ENCODE measurements at places on chromosomes 2 and 18. TPM values are rescaled to one million over a fixed set of nuclear protein-coding genes. Genes with fewer than 3 reads are reported as not detected.

Gene CD8A
- total RNA-seq: not detected

Gene NCKAP5
- total RNA-seq: not detected

Gene FOXD4L1
- 0.14 TPM for total RNA-seq

DNA sequence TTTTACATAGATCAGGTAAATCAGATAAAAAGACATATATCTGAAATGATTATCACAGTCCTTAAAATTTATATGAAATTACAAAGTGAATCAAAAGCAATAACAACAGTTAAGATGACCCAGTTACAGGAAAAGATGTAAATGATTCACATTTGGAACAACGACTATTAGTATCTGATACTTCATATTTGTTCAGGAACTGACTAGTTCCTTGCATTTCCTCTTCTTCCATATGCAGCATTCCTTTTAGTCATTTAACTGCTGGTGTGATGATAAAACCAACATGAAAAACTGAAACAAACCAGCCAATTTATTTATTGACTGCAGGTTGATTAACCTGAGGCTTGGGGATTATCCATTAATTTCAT, 75.2 kb downstream of the RBMS1 start:
- DNase-seq: no peak
- no peak overlapping the region for H3K4me3 ChIP-seq
- H3K4me1 ChIP-seq: 0 out of 2 replicates have a peak, but pooled peaks cover 5% of the 10 kb centered on the region

- H3K4me1 ChIP-seq: peaks cover 45% of the 10 kb centered on the region
- H3K4me3 ChIP-seq: no peak overlapping the region
- no peak for DNase-seq
- H3K36me3 ChIP-seq: peaks cover 23% of the 10 kb centered on the region
- H3K27me3 ChIP-seq: no peaks in the 10 kb centered on the region
- H3K27ac ChIP-seq: no peak overlapping the region
These were observed 2.6 kb downstream of the CNPPD1 start for GRCh38 chr2:219174146-219174545.

DNA sequence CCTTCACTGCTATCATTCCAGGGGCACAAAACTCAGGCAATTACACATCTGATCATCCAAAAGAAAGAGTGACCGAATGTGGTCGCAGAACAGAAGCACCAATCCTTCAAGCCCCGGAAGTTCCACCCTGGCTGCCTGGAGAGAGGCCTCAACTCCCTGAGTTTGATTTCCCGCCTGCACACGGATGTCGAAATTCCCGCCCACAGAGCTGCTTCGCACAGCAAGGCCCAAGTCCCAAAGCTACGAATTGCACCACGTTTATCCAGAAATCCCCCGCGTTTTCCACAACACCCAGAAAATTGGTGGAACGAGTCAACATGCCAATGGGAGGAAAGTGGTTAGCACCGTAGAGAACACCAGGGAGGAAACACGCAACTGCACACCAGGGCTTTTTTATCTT, 445.4 kb downstream of the EIPR1 start:
- DNase-seq: no peak
- no peaks in the 10 kb centered on the region for H3K4me1 ChIP-seq
- no peak overlapping the region for H3K27ac ChIP-seq
- no peak overlapping the region for H3K4me3 ChIP-seq

- DNase-seq: no peak
- no peak overlapping the region for H3K27ac ChIP-seq
- peaks cover 18% of the 10 kb centered on the region for H3K27me3 ChIP-seq
- H3K4me1 ChIP-seq: peaks cover 4% of the 10 kb centered on the region
- H3K4me3 ChIP-seq: no peak overlapping the region
These were observed 2.8 kb downstream of the SIX3 start for GRCh38 chr2:44944102-44944951.

- peaks cover 45% of the 10 kb centered on the region for H3K4me1 ChIP-seq
- H3K27me3 ChIP-seq: no peaks in the 10 kb centered on the region
- no peaks in the 10 kb centered on the region for H3K36me3 ChIP-seq
- no peak overlapping the region for H3K4me3 ChIP-seq
- no peak overlapping the region for H3K27ac ChIP-seq
These were observed 239.6 kb downstream of the MREG start for GRCh38 chr2:215773728-215774127.

DNA sequence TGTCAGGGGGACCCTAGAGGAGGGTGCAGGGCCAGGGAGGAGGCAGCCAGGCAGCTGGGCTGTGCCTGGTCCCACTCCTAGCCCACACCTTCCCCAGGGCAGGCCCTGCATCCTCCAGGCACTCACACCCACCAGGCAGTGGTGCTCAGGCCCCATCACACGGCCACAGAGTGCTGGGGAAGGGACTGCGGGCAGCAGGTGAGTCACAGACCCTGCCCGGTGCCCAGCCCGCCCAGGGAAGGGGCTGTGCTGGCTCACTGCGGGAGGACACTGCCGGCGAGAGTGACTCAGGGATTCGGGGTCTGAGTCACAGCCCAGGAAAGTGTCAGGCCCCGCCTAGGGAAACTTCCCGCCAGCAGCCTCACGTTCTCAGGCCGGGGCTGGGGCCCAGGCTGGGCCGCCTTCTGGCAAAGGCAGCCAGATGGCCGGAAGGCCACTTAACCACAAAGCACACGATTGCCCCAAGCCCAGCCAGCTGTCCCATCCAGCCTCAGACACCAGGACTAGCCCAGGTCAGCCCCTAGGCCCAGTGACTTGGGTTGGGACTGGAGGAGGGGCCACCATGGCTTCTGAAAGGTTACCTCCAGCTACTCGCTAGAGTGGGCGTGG, 42.2 kb downstream of the BIN1 start:
- peak; percentile 83 for DNase-seq
- no peaks in the 10 kb centered on the region for H3K36me3 ChIP-seq
- no peak overlapping the region for H3K27ac ChIP-seq
- H3K27me3 ChIP-seq: no peaks in the 10 kb centered on the region
- H3K4me3 ChIP-seq: no peak overlapping the region
- peaks cover 22% of the 10 kb centered on the region for H3K4me1 ChIP-seq

DNA sequence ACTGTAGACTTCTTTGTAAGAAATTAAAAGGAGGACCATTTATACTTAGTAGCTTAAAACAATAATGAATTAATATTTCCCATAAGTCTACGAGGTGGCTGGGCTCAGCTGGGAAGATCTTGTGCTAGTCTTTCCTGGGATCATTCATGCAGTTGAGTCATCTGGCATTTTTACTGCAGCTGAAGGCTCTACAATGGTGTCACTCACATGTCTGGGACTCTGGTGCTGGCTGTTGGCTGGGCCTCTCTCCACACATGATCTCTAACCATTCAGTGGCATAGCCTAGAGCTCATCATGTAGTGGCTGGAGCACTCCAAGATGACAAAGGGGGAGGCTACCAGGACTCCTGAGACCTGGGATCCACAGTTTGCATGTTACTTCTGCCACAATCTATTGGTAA, 35.5 kb downstream of the CLASP1 start:
- no peaks in the 10 kb centered on the region for H3K36me3 ChIP-seq
- H3K4me3 ChIP-seq: no peak overlapping the region
- DNase-seq: no peak
- no peaks in the 10 kb centered on the region for H3K27me3 ChIP-seq
- no peak overlapping the region for H3K27ac ChIP-seq
- peaks cover 12% of the 10 kb centered on the region for H3K4me1 ChIP-seq

DNA sequence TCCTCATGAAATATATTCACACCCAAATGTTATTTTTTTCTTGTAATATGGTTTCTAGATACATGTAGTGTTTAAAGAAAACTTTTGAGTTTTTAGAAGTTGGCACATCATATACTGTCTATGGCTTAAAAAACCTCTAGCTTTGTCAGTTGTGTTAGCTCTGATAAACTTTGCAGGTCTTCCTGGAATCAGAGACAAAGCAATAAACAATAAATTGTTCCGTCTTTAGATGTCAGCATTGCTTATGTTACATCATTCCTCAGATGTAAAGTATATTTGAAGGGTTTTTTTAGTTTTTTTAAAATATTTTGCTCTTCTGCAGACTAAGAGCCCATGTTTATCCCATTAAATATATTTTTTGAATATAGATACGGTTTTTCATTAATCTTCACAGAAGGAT, 145.1 kb downstream of the GPD2 start:
- H3K27me3 ChIP-seq: no peaks in the 10 kb centered on the region
- H3K27ac ChIP-seq: no peak overlapping the region
- no peaks in the 10 kb centered on the region for H3K36me3 ChIP-seq
- DNase-seq: no peak
- no peak overlapping the region for H3K4me3 ChIP-seq

GRCh38 chr2:225510796-225511195, 111.3 kb downstream of the NYAP2 start:
- no peak for DNase-seq
- H3K36me3 ChIP-seq: no peaks in the 10 kb centered on the region
- H3K27me3 ChIP-seq: no peaks in the 10 kb centered on the region
- no peak overlapping the region for H3K4me3 ChIP-seq
- H3K27ac ChIP-seq: no peak overlapping the region
- H3K4me1 ChIP-seq: no peaks in the 10 kb centered on the region

DNA sequence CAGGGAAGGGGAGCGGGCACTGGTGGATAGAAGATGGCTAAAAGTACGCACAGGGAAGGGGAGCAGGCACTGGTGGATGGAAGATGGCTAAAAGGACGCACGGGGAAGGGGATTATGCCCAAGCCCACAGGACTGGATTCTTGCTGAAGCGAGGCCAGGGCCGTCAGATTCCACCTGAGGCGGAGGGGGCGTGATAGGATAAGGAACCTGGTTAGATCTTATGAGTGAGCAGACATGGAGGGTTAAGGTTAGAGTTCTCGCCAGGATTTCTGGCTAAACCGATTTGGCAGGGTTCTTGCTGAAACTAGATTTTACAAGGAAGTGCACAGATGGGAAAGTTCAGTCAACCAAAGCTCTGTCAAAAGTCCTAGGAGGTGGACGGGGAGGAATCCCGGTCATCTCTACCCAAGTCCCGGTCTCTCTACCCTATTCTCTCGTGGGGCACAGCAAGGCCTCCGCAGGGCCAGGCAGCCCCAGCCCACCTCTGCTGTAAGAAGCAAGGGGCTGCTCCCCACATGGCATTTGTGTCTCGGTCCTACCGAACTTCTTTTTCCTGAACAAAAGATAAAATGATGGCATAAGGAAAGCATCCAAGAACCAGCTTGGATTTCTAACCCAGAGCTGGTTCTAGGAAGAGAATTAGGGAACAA, 140.8 kb downstream of the PTGR3 start:
- H3K4me3 ChIP-seq: no peak overlapping the region
- no peak for DNase-seq
- H3K36me3 ChIP-seq: no peaks in the 10 kb centered on the region

GRCh38 chr2:26897807-26898479, 50.0 kb downstream of the DPYSL5 start:
- H3K27me3 ChIP-seq: peaks cover 38% of the 10 kb centered on the region
- DNase-seq: no peak
- H3K4me1 ChIP-seq: no peaks in the 10 kb centered on the region
- no peaks in the 10 kb centered on the region for H3K36me3 ChIP-seq

DNA sequence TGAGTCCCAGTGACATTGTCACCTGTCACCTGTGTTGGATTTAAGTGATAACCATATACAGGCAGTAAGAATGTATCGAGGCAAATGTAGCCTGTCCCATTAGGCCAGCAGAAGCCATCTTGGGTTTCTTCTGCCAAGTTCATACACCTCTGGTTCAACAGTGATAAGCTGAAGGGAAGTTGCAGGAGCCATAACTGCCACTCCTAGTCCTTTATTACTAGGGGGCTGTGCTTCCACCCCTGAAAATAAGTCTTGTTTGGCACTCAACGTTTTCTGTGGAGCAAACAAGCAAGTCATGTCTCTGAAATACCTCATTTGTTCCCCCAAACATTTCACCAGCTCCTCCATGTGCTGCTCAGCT, 58.1 kb upstream of the ALPP start:
- no peak overlapping the region for H3K4me3 ChIP-seq
- no peaks in the 10 kb centered on the region for H3K27me3 ChIP-seq
- no peak overlapping the region for H3K27ac ChIP-seq
- no peak for DNase-seq
- H3K36me3 ChIP-seq: no peaks in the 10 kb centered on the region
- no peaks in the 10 kb centered on the region for H3K4me1 ChIP-seq

- H3K27ac ChIP-seq: no peak overlapping the region
- DNase-seq: no peak
- no peaks in the 10 kb centered on the region for H3K4me1 ChIP-seq
- no peaks in the 10 kb centered on the region for H3K27me3 ChIP-seq
- H3K4me3 ChIP-seq: no peak overlapping the region
- no peaks in the 10 kb centered on the region for H3K36me3 ChIP-seq
These were observed 230.5 kb downstream of the FIGN start for GRCh38 chr2:163505281-163505680.

DNA sequence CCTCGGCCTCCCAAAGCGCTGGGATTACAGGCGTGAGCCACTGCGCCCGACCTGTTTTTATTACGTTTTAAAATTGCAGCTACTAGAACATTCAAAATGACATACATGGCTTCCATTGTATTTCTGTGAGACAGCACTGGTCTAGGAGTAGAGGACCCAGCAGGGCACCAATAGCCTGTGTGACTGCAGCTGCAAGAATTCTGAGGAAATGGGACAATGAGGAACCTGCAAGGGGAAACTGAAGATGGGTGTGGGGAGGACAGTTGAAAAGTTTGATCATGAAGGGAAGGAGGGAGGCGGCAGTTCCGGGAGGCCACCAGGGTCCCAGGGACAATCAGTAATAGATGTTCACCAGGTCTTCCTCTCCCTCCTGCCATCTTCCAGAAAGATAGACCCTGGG, 13.9 kb upstream of the DNPEP start:
- H3K27me3 ChIP-seq: peaks cover 31% of the 10 kb centered on the region
- peaks cover 42% of the 10 kb centered on the region for H3K4me1 ChIP-seq
- DNase-seq: no peak

DNA sequence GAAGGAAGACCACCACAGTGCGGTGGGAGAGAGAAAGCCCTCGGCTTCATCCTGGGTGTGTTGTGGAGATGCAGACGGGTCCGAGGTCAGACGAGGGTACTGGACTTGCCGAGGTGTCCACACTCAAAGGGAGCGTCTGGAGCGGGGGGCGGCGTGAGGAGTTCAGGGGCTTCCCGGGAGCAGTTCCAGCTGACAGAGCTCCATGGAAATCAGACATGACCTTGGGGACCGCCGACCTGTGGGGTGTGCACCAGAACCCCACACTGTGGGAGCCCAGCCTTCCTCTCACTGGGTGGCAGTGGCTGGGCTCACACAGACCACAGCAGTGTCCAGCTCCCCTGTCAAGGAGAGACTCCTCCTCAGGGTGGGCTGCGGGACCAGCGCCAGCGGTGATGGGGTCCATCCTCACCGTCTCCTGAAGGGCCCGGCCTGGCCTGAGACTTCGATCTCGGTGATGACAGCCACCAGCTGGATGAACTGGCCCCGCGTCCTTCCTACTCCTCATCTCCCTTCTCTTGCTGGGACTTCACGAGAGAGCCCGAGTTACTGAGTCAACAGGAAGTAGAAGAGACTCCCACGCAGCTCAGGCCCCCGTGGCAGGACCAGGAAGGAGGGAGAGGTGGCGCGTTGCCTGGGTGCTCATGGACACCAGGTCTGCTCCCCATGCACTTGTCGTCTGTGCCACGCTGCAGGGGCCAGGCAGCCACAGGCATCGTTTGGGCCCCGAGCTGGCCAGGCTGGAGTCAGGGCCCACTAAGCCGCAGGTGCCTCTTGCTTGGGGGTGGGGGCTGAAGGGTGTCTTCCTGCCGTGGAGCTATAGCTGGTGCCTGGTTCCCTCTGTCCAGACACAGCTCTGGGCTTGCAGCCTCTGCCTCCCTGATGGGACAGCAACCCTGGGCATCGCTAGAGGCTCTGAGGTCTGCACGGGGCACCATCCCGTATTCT, 101.9 kb upstream of the CTDP1 start:
- no peak overlapping the region for H3K4me3 ChIP-seq
- peaks cover 2% of the 10 kb centered on the region for H3K27me3 ChIP-seq
- H3K27ac ChIP-seq: no peak overlapping the region
- peaks cover 10% of the 10 kb centered on the region for H3K4me1 ChIP-seq

- H3K27ac ChIP-seq: no peak overlapping the region
- H3K36me3 ChIP-seq: no peaks in the 10 kb centered on the region
- H3K27me3 ChIP-seq: peaks cover 52% of the 10 kb centered on the region
- no peak overlapping the region for H3K4me3 ChIP-seq
- no peak for DNase-seq
- H3K4me1 ChIP-seq: no peaks in the 10 kb centered on the region
These were observed 254.8 kb downstream of the GLI2 start for GRCh38 chr2:120990451-120990871.
